ENCODE measurements at places on chromosomes 6 and 20.

DNA sequence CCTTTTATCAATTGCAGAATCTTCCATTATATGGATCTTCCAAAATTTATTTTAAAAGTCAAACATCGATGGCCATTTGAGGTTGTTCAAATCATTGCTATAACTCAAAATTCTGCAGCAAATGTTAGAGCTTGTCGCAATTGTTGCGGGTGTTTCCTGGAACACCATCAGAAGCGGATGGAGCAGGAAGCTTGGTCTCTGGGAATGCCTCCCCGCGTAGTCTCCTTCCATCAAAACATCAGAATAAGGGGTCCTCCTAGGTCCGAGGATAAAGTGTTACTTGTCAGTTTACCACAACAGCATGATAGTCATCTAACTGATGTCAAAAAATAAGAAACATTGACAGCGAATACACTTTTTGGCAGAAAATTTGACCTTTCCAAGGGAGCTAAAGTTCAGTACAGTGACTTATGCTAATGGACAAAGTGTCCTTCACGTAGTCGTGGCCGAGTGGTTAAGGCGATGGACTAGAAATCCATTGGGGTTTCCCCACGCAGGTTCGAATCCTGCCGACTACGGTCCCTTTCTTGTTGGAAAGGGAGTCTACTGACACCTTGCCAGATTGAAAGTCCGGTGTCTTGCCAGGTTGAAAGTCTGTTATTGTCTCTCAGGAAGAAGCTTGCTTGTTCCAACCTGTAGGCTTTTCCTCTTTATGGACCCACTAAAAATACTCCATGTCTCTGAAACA lies 59.0 kb upstream of the ZNF184 start:
- no peak for DNase-seq

- DNase-seq, result no peak
These were observed 5.7 kb downstream of the ELOVL5 start for GRCh38 chr6:53343092-53343491.

DNA sequence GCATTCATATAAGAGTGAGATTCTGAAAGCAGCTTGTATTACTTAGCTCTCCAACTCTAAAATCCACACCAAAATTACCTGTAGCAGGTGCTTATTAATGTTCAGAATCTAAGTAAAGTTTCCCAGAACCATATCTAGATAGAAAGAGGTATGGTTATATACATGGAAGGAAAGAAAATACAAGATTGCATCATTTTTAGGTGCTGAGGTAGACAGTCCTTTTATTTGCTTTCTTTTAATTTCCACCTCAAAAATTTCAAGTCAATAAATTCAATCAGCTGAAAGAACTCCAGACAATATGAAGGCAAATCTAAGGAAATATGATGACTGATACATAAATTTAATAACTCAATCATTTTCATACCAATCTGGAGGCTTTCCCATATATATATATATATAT lies 521.9 kb downstream of the PKHD1 start:
- DNase-seq, result no peak

- DNase-seq, result peak; percentile 49
These were observed 97.4 kb downstream of the OR2B2 start for GRCh38 chr6:27814665-27815424.

GRCh38 chr20:34564833-34565232 lies 6.3 kb downstream of the MAP1LC3A start:
- DNase-seq, result no peak

GRCh38 chr6:112202639-112203341 lies 51.6 kb downstream of the LAMA4 start:
- no peak for DNase-seq

GRCh38 chr6:85747666-85748065 lies 105.0 kb upstream of the SYNCRIP start:
- no peak for DNase-seq

GRCh38 chr20:11473983-11474382 lies 443.7 kb upstream of the BTBD3 start:
- no peak for DNase-seq

GRCh38 chr20:57409672-57410397 lies 18.6 kb downstream of the RBM38 start:
- no peak for DNase-seq

- no peak for DNase-seq
These were observed 24.9 kb downstream of the ITCH start for GRCh38 chr20:34388000-34388399.

- no peak for DNase-seq
These were observed 177.0 kb upstream of the PRDM1 start for GRCh38 chr6:105909106-105909505.

GRCh38 chr20:44901974-44902373 lies 7.9 kb upstream of the PABPC1L start:
- no peak for DNase-seq

DNA sequence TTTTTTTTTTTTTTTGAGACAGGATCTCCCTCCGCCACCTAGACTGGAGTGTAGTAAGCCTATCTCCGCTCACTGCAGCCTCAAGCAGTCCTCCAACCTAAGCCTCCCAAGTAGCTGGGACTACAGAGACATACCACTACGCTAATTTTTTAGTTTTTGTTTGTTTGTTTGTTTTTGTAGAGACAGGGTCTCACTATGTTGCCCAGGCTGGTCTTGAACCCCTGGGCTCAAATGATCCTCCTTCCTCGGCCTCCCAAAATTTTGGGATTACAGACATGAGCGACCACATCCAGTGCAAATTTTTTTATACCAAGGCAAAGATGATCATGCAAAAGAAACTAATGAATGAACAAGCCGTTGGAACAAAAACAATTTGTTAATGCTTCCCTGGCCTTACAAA lies 5.3 kb downstream of the FUCA2 start:
- no peak for DNase-seq

DNA sequence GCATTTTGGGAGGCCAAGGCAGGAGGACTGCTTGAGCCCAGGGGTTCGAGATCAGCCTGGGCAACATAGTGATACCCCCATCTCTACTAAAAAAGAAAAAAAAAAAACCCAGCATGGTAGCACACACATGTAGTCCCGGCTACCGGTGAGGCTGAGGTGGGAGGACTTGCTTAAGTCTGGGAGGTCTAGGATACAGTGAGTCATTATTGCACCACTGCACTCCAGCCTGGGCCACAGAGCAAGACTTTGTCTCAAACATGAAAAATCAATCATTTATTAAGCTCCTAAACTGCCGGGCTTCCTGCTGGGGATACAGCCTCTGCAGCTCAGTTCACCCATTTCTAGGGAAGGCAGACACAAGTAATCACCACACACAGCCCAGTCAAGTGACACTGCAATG lies 7.3 kb upstream of the USP45 start:
- no peak for DNase-seq

GRCh38 chr20:43541214-43541613 lies 17.6 kb upstream of the SGK2 start:
- no peak for DNase-seq

GRCh38 chr20:57025261-57025660 lies 241.2 kb downstream of the BMP7 start:
- DNase-seq, result no peak

DNA sequence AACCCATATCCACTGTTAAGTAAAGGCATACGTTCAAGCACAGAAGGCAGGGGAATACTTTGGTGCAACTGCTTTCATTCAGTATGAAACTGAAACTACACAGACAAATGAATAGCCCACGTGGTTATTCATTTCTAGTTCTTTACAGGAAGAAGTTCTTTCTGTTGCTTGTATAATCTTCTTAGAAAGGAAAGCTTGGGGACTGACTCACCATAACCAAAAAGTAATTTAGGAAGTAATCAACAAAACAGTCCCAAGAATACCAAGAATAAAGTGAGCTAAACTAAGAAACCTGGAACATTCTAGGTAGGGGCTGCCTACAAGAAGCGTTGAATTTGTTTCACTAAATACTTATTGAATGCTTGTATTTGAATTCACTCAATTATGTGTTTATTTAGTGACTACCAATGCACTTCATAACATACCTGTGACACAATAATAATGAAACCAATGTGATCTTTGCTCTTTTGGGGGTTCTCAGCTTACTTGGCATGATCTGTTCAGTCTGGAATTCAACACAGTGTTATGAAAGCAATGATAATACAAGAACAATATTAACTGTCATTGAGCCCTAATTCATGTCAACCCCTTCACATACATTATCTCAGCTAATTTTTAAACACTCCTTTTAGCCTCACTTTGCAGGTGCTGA lies 25.1 kb upstream of the KIAA0408 start:
- no peak for DNase-seq

DNA sequence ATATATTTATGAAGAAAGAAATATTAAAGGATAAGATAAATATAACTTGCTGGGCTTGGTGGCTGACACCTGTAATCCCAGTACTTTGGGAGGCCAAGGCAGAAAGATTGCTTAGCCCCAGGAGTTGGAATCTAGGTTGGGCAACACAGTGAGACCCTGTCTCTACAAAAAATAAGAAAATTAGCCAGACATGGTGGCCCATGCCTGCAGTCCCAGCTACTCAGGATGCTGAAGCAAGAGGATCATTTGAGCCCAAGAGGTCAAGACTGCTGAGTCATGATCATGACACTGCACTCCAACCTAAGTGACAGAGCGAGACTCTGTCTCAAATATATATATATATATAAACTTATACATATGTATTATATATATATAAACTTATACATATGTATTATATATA lies 164.0 kb downstream of the MRPL14 start:
- DNase-seq, result no peak

GRCh38 chr6:131322125-131322524 lies 186.9 kb downstream of the AKAP7 start:
- no peak for DNase-seq

- no peak for DNase-seq
These were observed 52.4 kb upstream of the TBC1D7 start for GRCh38 chr6:13380761-13381160.

- DNase-seq, result no peak
These were observed 177.8 kb upstream of the ECI2 start for GRCh38 chr6:4313044-4313686.

GRCh38 chr20:31861135-31861384 lies 9.3 kb downstream of the DUSP15 start:
- no peak for DNase-seq

- DNase-seq, result no peak
These were observed 512.2 kb downstream of the CD109 start for GRCh38 chr6:74208239-74208638.

- DNase-seq, result no peak
These were observed 39.6 kb downstream of the OR2B2 start for GRCh38 chr6:27872642-27873020.

GRCh38 chr6:34150766-34151165 lies 4.9 kb upstream of the GRM4 start:
- DNase-seq, result no peak
